ENCODE measurements at places on chromosomes 5 and 9.

DNA sequence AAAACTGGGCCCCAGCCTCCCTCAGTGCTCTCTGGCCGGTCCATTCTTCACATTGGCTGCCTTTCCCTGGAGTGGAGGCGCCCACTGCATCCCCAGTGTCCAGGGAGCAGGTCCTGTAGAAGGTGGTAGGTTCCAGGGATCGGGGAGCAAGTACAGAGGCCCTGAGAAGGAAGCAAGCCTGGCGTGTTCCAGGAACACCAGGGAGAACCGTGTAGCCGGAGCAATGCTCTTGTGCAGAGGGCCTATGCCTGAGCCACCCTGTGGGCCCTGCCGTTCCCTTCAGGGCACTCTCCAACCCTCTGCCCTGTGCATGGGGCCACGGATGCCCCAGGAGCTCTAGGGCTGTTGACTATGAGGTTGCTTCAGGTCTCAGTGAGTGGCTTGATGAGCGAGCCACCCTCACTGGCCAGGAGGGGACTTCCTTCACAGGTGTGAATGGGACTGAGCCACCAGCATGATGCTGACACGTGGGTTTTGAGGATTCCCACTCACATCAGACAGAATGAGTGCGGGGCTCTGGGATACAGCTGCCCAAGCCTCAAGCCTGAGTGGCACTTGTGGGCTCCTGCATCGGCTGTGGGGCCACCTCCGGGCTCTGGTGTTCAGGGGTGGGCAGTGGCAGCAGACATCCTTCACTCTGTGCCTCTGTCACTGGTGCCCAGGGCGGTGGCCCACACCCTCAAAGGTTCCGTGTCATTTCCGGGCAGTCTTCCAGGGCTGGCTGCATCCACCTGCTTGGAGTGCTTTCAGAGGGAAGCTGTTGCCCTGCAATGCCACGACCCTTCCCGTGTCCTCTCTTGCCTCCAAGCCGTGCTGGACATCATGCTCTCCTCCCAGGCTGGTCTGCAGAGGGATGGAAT is 54.4 kb downstream of the ADAMTS2 start:
- DNase-seq, result no peak

GRCh38 chr5:169022718-169023117 is 278.2 kb downstream of the SLIT3 start:
- no peak for DNase-seq

GRCh38 chr9:132651259-132651658 is 18.5 kb downstream of the DDX31 start:
- DNase-seq, result no peak

DNA sequence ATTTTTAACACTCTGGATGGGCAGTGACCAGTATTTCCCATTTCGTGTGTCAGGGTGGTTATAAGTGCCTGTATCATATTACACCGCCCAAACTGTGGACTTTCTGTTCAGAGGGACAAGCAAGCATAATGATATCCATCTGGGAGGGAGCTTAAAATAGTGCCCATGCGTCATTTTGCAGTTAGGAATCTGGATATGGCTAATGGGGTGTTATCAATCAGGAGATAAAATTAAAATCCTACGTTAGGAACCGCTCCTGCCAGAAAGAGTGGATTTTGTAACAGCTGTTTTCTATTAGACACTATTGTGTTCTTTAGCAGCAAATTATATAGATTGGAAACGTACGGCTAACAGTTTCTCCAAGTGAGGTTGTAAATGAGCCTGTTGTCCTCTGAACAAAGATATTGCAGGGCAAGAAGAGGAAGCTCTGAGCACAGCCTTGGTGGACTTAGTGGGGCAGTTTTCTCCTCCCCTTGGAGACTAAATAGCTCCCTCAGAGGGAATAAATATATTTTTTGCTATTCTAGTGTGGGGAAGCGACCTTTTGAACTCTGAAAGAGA is 160.4 kb downstream of the SPATA31D1 start:
- DNase-seq, result no peak

- no peak for DNase-seq
These were observed 132.2 kb downstream of the ZNF354C start for GRCh38 chr5:179192185-179192890.

DNA sequence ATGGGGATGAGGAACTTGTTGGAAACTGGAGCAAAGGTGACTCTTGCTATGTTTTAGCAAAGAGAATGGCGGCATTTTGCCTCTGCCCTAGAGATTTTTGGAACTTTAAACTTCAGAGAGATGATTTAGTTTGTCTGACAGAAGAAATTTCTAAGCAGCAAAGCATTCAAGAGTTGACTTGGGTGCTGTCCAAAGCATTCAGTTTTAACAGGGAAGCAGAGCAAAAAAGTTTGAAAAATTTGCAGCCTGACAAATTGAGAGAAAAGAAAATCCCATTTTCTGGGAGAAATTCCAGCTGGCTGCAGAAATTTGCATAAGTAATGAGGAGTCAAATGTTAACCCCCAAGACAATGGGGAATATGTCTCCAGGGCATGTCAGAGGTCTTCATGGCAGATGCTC is 682.3 kb upstream of the ST8SIA4 start:
- DNase-seq, result no peak

All from occipital lobe (tissue), 3 donors.